RWPE2 (cell line): ENCODE measurements at places on chromosomes 11 and 22.
A peak's percentile ranks its signal among the peaks of the same experiment; 100 is the strongest.

GRCh38 chr11:68002575-68002937, 1.3 kb downstream of the UNC93B1 start:
- H3K36me3 ChIP-seq: no peaks in the 10 kb centered on the region
- H3K4me1 ChIP-seq: no peaks in the 10 kb centered on the region
- no peak for DNase-seq

GRCh38 chr11:127943763-127944162, 643.6 kb downstream of the ETS1 start:
- no peaks in the 10 kb centered on the region for H3K36me3 ChIP-seq
- H3K27ac ChIP-seq: peak overlapping the region; percentile 41
- DNase-seq: no peak
- H3K4me3 ChIP-seq: no peak overlapping the region
- H3K4me1 ChIP-seq: peaks cover 24% of the 10 kb centered on the region
- H3K27me3 ChIP-seq: no peaks in the 10 kb centered on the region

DNA sequence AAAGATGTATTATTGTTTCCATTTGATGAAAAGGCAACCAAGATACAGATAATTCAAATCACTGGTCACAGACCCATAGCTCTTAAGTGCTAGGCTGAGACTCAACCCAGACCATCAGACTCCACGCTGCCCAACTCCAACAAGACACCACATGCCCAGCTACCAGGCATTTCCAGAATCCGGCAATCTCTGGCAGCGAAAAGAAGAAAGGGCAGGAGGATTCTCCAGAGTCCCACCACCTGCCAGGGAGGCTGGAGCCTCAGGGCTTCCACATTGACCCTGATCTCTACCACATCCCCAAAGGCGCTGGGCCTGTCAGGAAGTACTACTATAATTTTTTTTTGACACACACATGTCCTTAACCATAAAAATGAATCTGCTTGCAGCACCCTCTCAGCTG, 61.4 kb upstream of the ARFGAP3 start:
- H3K36me3 ChIP-seq: no peaks in the 10 kb centered on the region
- peaks cover 41% of the 10 kb centered on the region for H3K4me1 ChIP-seq
- no peaks in the 10 kb centered on the region for H3K27me3 ChIP-seq
- no peak for DNase-seq
- H3K27ac ChIP-seq: peak overlapping the region; percentile 70

DNA sequence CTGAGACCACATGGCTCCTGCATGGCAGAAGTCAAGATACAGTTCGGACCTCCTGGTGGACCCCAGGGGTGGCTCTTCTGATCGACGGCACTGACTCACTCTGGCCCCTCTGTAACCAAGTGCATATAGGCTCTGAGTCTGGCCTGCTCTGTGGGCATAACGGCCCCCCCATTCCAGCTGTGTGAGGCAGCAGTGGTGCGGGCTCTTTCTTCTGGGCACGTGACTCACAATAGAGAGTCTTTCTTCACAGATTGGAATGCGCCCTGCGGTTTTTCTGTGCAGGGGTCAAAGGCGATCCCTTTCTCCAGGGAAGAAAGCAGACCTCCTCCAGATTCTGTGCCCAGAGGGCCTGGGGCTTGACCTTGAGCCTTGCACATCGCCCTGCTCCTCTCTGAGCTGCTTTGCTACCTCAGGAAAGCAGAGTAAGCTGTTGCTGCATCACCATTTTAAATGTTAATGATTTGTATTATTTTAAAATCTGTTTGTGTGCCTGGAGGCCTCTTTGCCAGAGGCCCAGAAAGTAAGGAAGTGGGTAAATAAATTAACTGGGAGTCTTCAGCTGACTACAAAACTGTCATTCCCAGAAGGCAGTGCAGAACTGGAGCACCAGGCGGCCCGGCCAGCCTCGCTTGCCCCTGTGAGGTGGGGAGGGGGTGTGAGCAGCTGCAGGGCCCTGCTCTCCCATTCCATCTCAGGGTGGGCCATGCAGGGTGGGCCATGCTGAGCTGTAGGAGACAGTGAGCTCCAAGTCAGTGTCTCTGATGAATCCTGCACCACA, 199.0 kb downstream of the GRIK4 start:
- H3K4me1 ChIP-seq: peaks cover 3% of the 10 kb centered on the region
- H3K36me3 ChIP-seq: no peaks in the 10 kb centered on the region
- DNase-seq: peak; percentile 80

- DNase-seq: no peak
- no peaks in the 10 kb centered on the region for H3K4me1 ChIP-seq
- H3K27me3 ChIP-seq: no peaks in the 10 kb centered on the region
- peaks cover 18% of the 10 kb centered on the region for H3K36me3 ChIP-seq
Measured at GRCh38 chr11:62752994-62753735, 795 bp downstream of the ZBTB3 start.

DNA sequence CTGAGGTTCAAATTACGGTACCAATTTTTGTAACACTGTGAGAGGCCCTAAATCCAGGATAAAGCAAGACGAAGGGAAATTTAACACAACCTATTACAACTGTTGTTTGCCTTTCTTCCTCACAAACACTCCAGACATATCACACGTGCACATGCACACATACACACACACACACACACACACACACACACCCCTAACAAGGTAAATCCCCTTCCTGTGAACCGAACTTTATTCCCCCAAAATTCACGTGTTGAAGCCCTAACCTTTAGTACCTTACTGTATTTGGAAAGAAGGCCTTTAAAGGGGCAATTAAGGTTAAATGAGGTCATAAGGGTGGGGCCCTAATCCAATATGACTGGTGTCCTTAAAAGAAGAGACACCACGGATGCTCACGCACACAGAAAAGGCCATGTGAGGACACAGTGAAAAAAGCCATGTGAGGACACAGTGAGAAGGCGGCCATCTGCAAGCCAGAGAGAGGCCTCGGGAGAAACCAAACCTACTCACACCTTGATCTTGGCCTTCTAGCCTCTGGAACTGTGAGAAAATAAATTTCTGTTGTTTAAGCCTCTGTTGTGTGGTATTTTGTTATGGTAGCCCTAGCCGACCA, 1.8 kb downstream of the SERGEF start:
- no peak overlapping the region for H3K27ac ChIP-seq
- peaks cover 8% of the 10 kb centered on the region for H3K36me3 ChIP-seq
- H3K4me3 ChIP-seq: no peak overlapping the region
- no peak for DNase-seq
- H3K4me1 ChIP-seq: no peaks in the 10 kb centered on the region

GRCh38 chr22:29650370-29650769, 46.9 kb downstream of the NF2 start:
- H3K4me1 ChIP-seq: no peaks in the 10 kb centered on the region
- no peaks in the 10 kb centered on the region for H3K27me3 ChIP-seq
- H3K36me3 ChIP-seq: peaks cover 62% of the 10 kb centered on the region
- no peak overlapping the region for H3K4me3 ChIP-seq

- no peak overlapping the region for H3K27ac ChIP-seq
- no peaks in the 10 kb centered on the region for H3K36me3 ChIP-seq
- peaks cover 20% of the 10 kb centered on the region for H3K27me3 ChIP-seq
- no peaks in the 10 kb centered on the region for H3K4me1 ChIP-seq
- no peak for DNase-seq
Measured at GRCh38 chr11:134920851-134921608, 509.0 kb upstream of the B3GAT1 start.

GRCh38 chr22:50209893-50210292, 9.1 kb downstream of the SELENOO start:
- peaks cover 74% of the 10 kb centered on the region for H3K36me3 ChIP-seq
- no peaks in the 10 kb centered on the region for H3K27me3 ChIP-seq
- no peak for DNase-seq
- H3K27ac ChIP-seq: no peak overlapping the region

DNA sequence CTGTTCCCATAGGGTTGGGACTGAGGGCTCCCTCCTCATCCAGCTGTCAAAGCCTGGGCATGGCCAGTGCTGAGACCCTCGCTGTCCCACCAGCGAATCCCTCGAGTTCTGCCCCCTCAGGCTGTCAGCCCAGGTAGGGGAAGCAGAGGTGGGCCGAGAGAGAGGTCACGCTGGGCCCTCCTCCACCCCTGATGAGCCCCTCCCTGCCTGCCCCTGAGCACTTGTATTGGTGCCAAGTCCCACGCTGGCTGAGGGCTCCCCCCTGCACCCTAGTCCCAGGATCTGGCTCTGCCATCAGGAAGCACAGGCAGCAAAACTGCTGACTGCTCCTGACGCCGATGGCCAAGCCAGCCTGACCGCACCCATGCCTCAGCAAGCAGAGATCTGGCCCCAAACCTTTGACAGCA, 3.3 kb downstream of the PRR33 start:
- H3K27me3 ChIP-seq: no peaks in the 10 kb centered on the region
- no peak overlapping the region for H3K27ac ChIP-seq
- no peaks in the 10 kb centered on the region for H3K4me1 ChIP-seq

DNA sequence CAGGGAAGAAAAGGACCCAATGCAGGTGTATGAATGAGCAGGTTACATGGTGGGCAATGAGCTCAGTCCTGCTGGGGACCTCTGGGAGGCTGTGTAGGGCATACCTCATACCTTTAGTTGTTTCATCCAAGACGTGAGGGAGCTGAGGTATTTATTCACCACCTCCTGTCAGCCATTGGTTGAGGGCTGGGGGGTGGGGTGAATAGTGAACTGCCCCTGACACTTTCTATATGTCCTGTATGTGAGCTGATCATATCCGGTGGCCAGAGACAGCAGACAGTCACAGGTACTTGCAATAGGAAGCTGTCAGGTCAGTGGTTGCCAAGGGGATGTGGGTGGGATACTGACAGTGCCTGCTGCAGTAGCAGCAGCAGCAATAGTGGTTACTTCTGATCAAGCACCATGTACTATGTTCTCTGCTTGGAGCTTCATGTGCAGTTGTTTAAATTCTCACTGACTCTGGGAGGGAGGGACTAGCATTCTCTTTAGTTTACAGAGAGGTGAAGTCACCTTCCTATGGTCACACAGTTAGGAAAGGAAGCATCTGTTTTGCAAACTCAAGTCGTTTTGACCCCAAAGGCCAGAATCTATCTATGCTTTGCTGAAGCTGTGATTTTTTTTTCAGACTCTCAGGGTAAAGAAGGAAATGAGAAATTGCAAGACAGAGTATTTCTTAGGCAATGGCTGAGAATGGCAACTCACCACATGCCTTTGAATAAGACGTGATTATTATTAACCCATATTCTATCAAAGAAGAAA, 54.0 kb downstream of the MIAT start:
- H3K27ac ChIP-seq: no peak overlapping the region
- no peaks in the 10 kb centered on the region for H3K4me1 ChIP-seq
- H3K4me3 ChIP-seq: no peak overlapping the region
- H3K36me3 ChIP-seq: 0 out of 2 replicates have a peak, but pooled peaks cover 7% of the 10 kb centered on the region

DNA sequence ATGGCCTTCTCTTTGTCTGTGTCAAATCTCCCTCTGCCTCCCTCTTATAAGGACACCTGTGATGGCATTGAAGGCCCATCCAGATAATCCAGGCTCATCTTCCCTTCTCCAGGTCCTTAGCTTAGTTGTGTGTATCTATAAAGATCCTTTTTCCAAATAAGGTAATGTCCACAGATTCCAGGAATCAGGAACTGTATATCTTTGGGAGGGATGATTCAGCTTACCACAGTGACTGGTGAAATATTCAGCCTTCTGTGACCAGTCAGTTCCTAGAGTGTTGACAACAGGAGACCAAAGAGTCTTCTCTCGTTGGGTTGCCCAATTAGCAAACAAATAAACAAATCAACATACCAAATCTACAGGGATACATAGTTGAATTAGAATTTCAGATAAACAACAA, 175.8 kb downstream of the MPPED1 start:
- no peaks in the 10 kb centered on the region for H3K36me3 ChIP-seq
- no peak overlapping the region for H3K27ac ChIP-seq
- H3K4me3 ChIP-seq: no peak overlapping the region
- no peak for DNase-seq
- H3K4me1 ChIP-seq: no peaks in the 10 kb centered on the region

GRCh38 chr11:46380340-46381047, 975 bp upstream of the MDK start:
- peaks cover 10% of the 10 kb centered on the region; the same call in 1 of the 2 replicates for H3K36me3 ChIP-seq
- no peaks in the 10 kb centered on the region for H3K27me3 ChIP-seq
- H3K27ac ChIP-seq: peak overlapping the region; percentile 34
- no peaks in the 10 kb centered on the region for H3K4me1 ChIP-seq
- DNase-seq: no peak

DNA sequence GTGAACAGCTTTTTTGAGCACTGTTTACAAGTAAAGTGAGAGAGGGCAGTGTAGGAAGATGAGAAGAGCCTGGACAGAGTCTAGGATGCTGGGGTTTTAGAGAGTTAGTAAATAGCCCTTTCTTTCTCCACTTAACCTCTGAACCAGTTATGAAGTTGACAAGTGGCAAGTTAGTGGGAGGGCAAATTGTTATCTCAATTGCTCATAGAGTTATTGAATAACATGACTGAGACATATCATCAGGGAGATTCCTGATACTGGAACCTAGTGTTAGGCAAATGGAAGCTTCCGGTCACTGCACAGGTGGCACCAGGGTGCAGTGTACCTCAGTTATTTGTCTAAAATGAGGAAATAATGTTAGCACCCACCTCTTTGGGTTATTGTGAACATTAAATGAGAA, 57.8 kb upstream of the PTPN5 start:
- H3K36me3 ChIP-seq: no peaks in the 10 kb centered on the region
- DNase-seq: no peak
- H3K4me1 ChIP-seq: no peaks in the 10 kb centered on the region
- H3K27ac ChIP-seq: no peak overlapping the region
- no peak overlapping the region for H3K4me3 ChIP-seq

- no peak for DNase-seq
- H3K4me1 ChIP-seq: no peaks in the 10 kb centered on the region
- no peak overlapping the region for H3K4me3 ChIP-seq
- no peaks in the 10 kb centered on the region for H3K27me3 ChIP-seq
Measured at GRCh38 chr11:125215976-125216375, 51.4 kb downstream of the PKNOX2 start.

- no peaks in the 10 kb centered on the region for H3K36me3 ChIP-seq
- H3K27ac ChIP-seq: peak overlapping the region; percentile 97
- no peak for DNase-seq
- peaks cover 13% of the 10 kb centered on the region for H3K4me1 ChIP-seq
Measured at GRCh38 chr11:70018816-70019215, 59.3 kb upstream of the ANO1 start.

GRCh38 chr11:69444381-69445130, 36.9 kb upstream of the LINC01488 start:
- no peak overlapping the region for H3K4me3 ChIP-seq
- peaks cover 37% of the 10 kb centered on the region for H3K4me1 ChIP-seq
- no peaks in the 10 kb centered on the region for H3K36me3 ChIP-seq
- H3K27me3 ChIP-seq: no peaks in the 10 kb centered on the region

- H3K27me3 ChIP-seq: no peaks in the 10 kb centered on the region
- H3K4me1 ChIP-seq: no peaks in the 10 kb centered on the region
- H3K27ac ChIP-seq: no peak overlapping the region
Measured at GRCh38 chr11:72267956-72268617, 24.1 kb upstream of the PHOX2A start.

- no peaks in the 10 kb centered on the region for H3K27me3 ChIP-seq
- H3K4me3 ChIP-seq: no peak overlapping the region
- no peak overlapping the region for H3K27ac ChIP-seq
- no peaks in the 10 kb centered on the region for H3K36me3 ChIP-seq
- DNase-seq: no peak
Measured at GRCh38 chr11:57359896-57360690, 20.9 kb downstream of the PRG3 start.

- H3K4me1 ChIP-seq: no peaks in the 10 kb centered on the region
- no peaks in the 10 kb centered on the region for H3K27me3 ChIP-seq
- DNase-seq: no peak
- no peaks in the 10 kb centered on the region for H3K36me3 ChIP-seq
- H3K27ac ChIP-seq: no peak overlapping the region
Measured at GRCh38 chr22:47630741-47631534, 868.5 kb downstream of the TBC1D22A start.

- no peak overlapping the region for H3K27ac ChIP-seq
- H3K4me1 ChIP-seq: no peaks in the 10 kb centered on the region
- H3K36me3 ChIP-seq: no peaks in the 10 kb centered on the region
Measured at GRCh38 chr11:78261367-78261766, 72.6 kb downstream of the USP35 start.

- peaks cover 3% of the 10 kb centered on the region for H3K27me3 ChIP-seq
- no peak for DNase-seq
- H3K36me3 ChIP-seq: no peaks in the 10 kb centered on the region
- no peak overlapping the region for H3K4me3 ChIP-seq
Measured at GRCh38 chr11:106794058-106794457, 224.2 kb downstream of the GUCY1A2 start.
